GOT3 (cell line): ENCODE measurements at places on chromosomes 3 and 15.

DNA sequence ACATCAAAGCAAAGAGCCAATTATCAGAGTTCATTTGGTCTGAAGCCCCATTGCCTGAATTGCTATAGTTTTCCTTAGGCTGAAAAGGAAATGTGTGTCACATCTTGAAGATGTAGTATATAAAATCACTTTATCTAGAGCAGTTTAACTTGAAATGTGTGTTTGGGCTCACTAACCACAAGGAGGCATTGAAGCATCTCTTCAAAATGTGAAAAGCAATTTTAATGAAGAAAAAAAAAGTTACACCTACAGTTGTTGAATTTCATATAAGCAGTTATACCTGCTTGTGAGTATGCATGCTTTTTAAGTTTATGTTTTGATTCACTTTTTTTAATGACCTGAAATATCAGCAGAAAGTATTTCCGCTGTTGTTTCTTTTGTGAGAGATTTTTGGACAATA, 129.3 kb downstream of the IQCH start:
- DNase-seq: no peak

- no peak for DNase-seq
Observed at GRCh38 chr15:71152542-71152941, 37.3 kb downstream of the THSD4 start.

GRCh38 chr15:75836959-75837334, 6.3 kb upstream of the UBE2Q2 start:
- DNase-seq: no peak

- no peak for DNase-seq
Observed at GRCh38 chr3:36904641-36905040, 40.2 kb downstream of the TRANK1 start.

DNA sequence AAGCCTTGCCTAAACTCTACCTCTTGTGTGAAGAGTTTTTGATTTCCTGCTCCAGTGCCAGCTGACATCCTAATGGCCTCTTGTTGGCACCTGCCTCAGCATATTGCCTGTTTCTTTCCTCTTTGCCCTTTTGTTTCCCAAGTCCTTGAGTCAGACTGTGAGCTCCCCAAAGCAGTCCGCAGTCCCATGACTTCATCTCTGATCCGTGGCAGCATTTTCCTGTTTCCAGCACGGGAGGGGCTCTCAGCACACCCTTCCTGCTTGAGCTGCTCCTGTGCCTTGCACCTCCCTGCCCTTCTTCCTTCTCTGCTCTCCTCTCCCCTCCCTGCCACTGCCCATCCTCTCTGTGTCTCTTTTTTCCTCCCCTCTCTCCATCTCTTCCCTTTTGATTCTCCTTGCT, 179.6 kb downstream of the EPHB1 start:
- no peak for DNase-seq

DNA sequence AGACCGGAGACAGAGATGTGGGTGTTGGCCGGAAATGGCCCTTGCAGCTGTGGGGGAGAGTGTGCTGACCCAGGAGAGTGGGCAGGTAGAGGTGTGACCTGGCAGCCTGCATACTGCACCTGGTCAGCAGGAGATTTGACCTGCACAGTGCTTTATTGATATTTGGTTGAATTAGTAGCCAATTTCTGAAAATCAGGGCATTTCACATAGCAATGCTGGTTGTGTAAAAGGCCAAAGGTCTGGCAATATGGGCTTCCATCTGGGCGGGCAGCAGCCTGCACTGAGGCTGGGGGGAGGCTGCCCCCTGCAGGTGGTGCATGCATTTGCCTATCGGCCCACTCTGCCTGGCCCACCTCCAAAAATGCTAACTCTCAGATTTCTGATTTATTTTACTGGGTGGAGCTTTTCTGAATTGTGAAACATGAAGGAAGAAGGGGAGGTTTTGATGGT, 9.4 kb upstream of the MGLL start:
- no peak for DNase-seq

GRCh38 chr3:177474652-177475355, 277.5 kb upstream of the TBL1XR1 start:
- DNase-seq: no peak

DNA sequence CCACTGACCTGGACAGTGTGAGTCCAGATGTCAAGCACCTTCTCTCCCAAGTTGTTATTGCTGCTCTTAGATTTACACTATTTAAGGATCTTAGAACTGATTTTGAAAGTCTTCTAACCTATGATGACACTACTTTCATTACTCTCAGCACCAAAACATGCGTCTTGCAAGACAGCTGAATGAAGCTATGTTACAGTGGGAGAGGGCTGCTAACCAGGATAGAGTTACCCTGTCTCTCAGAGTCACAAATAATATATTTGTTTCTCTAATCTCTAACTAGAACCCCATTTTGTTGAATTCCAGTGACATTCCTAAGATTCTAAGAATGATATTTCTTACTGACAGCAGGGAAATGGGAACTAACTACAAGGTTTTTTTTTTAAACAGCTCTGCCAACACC, 455.5 kb downstream of the MAGI1 start:
- no peak for DNase-seq

GRCh38 chr15:64763462-64763861, 11.9 kb downstream of the RBPMS2 start:
- no peak for DNase-seq

- no peak for DNase-seq
Observed at GRCh38 chr3:31010491-31010890, 116.0 kb upstream of the GADL1 start.

- no peak for DNase-seq
Observed at GRCh38 chr3:118525077-118525476, 509.6 kb downstream of the IGSF11 start.

- DNase-seq: no peak
Observed at GRCh38 chr15:43957724-43958123, 130.9 kb downstream of the WDR76 start.

GRCh38 chr15:29925227-29926082, 103.2 kb upstream of the TJP1 start:
- DNase-seq: no peak

- no peak for DNase-seq
Observed at GRCh38 chr3:167184511-167184910, 195.6 kb downstream of the ZBBX start.

DNA sequence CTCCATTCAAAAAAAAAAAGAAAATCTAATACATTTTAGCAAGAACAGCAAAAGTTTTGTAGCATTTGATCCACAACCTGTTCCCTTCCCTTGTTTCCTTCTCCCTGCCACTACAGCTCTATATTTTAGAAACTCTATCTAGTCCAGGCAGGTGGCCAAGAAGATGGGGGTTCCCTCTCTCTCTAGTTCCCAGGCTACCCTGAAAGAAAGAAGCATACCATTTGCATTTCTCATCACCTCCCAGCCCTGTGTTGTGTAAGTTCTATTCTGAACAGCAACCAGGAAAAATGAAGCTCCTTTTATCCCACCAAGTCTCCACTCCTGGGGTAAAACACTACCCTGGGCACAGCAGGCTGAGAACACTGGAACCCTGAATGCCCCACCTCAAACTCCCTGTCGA, 100.0 kb downstream of the PCCB start:
- no peak for DNase-seq

DNA sequence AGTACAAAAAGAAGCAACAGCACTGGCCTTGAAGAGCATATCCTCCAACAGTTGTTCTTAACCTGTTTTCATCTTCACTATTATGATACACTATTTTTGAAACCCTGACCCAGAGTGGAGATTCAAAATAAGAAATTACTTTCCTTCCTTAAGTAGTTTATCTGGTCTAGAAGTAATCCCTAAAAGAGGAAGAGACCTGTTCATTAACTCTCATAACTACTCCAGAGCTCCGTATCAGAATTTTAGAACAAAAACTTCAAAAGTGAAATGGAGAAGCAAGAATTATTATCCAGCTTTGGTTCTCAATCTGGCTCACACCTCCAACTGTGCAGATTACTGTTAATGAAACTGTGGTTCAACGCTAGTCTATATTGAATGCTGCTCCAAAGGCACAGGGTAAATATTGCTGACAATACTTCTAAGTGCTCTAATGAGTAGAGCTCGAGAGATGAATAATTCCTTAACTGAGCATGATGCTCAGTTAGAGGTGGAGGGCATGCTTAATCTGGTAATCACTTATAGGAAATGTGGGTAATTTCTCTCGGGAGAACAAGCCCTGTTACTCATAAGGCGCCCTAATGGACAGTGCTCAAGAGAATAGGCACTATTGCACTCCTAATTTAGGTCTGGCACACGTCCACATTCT, 5.2 kb downstream of the LCMT2 start:
- no peak for DNase-seq

- no peak for DNase-seq
Observed at GRCh38 chr3:155065537-155065936, 14.6 kb upstream of the MME start.

DNA sequence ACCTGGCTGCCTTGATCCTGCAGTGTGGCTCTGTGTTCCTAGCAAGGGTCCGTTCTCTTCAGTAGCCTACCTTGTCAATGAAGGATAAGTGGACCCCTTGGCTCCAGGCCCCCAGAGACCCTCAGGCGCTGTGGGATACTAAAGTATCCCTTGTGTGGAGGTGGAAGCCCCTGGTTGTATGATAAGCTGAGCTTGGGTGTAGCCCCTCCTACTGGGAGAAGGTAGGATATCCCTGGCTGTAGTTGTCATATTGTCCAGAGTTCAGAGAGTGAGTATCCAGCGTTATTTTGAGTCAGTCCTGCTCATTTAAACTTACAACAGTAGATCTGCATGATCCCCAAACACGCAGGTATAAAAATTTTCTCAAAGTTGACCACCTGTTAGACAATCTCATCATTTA, 496.8 kb downstream of the CNTN4 start:
- DNase-seq: no peak

GRCh38 chr3:174869448-174869847, 10.3 kb downstream of the NAALADL2 start:
- DNase-seq: no peak

DNA sequence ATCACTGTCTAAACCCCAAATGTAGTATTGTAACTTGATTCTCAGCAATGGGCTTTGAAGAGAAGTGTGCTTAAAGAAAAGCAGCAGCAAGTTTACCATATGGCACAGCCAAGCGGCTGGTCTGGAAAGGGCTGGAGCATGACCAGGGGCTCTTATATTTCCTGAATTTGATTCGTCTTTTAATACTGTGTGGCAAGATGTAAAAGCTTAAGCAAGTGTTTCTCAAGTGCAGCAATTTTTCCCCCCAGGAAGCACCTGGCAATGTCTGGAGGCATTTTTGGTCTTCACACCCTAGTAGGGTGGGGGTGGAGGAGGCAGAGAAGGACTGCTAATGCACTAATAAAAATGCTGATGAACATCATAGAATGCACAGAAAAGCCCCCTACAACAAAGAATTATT, 397.9 kb downstream of the NTRK3 start:
- no peak for DNase-seq

DNA sequence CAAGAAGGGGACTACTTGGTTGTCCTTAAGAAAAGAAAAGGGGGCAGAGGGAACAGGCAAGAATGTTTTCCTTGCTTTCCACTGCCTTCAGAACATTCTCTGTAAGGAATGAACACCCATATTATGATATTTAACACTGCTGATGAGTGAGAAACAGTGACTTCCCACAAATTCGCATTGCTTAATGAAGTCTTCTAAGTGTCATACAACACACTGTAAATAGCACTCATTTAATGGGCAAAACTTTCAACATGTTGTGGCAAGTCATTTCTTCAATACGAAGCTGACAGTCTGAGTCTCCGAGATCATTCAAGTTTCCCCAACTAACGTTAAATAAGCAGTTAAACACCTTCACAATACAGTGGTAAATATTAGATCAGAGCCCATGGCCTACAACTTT, 464.4 kb downstream of the SHQ1 start:
- DNase-seq: no peak

DNA sequence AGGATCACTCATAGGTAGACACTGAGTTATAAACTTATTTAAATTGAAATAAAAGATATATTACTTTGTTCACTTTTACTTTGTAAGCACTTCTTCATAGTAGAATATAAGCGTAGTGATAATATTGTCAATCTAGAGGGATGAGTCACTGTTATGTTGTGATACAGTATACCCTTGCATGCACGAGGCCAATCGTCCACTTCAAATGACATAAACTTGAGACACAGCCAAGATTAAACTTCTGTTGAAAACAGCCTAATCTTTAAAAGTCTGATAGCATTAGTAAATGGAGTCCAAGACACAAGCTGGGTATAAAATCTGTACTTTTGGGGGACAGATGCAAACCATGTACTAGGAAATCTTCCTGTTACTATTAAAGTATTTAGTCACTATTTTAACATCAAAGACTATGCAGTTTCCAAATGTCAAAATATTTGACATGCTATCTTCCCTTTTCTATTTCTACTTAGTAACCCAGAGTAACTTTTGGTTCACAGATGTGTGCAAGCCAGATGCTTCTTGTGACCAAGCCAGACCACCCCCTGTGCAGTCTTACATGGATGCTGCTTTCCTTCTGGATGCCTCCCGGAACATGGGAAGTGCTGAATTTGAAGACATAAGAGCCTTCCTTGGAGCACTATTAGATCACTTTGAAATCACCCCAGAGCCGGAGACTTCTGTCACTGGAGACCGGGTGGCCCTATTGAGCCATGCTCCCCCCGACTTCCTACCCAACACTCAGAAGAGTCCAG, 85.3 kb downstream of the PIK3R4 start:
- no peak for DNase-seq

DNA sequence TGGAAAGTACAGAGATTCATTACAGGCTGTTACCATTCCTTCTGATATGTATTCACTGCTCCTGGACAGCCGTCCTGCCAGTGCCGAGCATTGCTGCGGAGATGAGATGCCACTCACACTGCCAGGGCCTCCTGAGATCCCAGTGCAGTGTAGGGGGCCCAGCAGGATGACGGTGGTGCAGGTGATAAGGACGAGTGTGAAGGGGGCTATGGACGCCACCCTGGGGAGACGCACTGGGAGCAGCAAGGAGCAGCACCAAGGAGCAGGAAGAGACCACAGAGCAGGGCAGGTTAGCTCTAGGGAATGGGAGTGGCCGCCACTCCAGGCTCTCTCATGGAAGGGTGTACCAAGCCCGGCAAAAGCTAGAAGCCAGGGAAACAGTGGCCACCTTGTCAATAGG, 4.0 kb upstream of the KLF15 start:
- DNase-seq: no peak

DNA sequence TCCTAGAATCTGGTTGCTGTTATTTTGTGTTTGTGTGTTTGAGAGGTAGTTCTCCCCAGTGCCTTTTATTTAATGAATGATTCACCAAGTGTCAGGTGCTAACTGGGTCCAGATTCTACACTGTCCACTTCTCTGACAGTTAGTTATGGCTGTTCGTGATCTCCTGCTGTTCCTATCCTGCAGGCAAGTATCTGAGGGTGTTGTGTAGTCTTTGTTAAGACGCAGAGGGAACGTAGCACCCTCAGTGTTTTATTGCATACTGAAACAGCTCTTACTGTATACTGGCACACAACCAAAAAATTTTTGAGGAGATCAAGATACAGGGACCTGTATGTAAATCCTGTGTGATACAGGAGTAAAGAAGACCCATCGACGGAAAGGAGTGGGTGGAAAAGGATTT, 1271.3 kb downstream of the ROBO1 start:
- DNase-seq: no peak

DNA sequence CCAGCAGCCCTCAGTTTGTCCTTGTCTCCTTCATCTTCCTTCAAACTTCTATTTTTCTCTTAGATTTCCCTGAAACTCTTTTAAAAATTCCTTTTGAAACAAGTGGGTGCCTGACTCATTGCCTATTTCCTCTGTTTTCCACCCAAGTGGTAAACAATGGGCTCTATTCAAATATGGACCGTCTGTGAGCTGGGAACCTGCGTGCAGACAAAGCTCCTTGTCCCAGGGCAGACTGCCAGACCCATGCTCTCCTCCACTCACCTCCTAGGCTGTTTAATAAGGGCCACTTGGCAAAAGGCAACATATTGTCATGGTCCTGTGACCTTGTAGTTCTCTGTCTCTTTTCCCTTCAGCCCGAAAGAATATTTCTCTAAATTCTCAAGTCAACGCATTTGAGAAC, 332.7 kb upstream of the THBS1 start:
- DNase-seq: no peak
